SK-MEL-5 (cell line): ENCODE measurements at places on chromosomes 5 and 9.

GRCh38 chr5:145161391-145161790, 673.8 kb downstream of the PRELID2 start:
- no peak for DNase-seq

- DNase-seq: peak; percentile 79
Observed at GRCh38 chr5:35229076-35230037, 930 bp downstream of the PRLR start.

- no peak for DNase-seq
Observed at GRCh38 chr5:143878430-143878829, 66.5 kb downstream of the HMHB1 start.

DNA sequence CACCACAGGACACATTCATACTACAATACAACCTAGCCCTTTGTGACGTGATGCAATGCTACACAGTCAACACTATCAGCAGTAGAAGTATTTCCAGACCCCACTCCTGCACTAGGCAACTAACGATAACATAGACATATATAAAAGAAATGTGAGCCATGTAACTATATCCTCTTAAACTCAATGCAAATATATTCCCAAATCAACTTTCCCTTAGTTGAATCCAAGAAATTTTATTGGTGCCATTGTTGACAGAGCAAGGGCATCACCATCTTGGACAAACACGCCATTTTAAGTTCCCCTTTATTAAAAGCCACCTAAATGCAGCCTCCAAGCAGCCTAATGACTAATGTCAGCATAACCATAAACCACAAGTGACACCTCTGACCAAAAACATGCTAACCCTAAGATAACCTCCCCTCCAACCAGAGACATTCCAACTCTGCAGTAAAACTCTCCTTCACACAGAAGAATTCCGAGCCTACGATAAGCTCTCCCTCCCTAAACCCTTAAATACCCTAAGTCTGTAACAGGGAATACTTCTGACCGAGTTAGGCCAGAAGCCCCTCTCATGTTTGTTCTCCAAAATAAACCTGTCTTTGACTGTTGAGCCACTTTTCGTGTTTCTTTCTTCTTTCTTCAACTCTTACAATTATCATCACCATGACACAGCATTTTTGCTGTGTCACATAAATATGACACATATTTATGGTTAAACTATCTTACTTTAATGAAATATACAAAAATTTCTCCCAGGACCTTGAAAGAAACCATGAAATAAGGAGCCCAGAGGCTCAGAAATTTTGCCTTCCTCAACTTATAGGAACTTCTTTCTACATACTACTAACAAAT, 1497.8 kb downstream of the EFNA5 start:
- DNase-seq: no peak

DNA sequence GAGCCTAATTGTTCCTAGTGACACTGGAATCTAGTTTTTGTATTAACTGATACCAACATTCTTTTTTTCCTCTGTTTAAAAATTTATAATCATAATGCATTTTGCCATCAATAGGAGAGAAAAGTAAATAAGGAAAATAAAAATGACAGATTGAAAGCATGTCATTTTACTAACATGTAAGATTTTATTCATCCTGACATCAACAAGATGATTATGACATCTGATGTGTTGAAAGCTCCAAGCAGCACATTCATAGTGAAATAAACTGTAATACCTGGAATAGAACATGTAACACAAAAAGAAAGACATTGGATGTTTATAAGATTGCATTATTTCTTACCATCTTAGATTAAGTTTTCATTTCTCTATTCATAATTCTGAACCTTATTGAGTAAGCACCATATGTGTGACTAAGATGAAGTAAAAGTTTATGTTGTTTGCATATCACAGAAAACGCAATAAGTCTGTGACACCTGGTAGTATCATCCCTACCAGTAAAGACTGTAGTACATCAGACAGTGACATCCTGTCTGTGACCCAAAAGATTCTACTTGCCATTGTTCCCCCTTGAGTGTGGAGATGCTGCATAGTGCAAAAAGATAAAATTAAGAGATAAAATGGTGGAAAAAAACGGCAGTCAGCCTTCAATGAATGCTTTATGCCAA, 225.6 kb downstream of the PCSK5 start:
- no peak for DNase-seq

DNA sequence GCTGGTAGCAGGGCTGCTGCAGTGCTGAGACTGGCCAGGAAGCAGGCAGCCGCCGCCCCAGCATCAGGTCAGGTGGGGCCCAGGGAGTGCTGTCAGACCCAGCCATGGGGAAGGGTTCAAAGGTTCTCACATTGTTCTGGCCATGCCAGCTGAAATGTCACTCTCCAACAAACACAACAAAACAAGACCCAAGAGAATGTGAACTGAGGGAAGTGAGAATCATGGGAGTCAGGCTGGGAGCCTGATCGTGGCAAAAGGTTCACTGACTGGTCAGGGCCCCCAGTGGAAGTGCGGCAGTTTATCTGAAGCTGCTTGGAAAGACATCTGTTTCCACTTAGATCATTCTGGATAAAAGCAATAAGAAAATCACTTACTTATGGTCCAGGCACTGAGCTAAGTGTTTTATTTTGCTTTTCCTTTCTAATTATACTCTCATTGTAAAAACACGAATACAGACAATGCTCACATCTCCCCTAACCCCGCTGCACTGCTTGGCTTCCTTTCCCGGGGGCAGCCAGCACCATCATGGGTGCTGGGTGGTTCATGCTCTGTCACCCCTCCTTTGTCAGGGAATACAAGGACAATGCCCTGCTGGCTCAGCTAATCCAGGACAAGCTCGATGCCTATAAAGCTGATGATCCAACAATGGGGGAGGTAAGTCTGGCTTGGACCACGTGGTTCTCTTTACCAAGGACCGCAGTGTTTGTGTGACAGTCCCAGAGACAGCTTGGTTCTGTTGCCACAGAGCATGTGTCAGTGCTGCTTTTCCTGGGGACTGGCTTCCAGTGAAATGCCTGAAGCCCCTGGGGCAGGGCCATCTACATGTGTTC, 41.9 kb upstream of the CFAP157 start:
- no peak for DNase-seq

DNA sequence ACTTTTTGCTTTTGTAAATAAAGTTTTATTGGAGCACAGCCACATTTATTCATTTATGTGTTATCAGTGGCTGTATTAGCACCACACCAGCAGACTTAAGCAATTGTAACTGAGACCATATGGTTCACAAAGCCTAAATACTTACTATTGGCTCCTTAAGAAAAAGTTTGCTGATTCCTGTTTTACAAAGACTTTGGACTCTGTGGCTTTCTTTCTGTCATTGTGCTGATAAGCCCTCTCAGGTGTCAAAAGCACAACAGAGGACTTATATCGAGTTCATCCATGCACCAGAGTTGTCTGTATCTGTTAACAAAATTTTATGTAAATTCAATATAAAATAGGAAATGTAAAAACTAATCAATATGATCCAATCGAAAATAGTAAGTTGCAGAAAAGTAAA, 55.6 kb upstream of the PCSK5 start:
- DNase-seq: no peak

- no peak for DNase-seq
Observed at GRCh38 chr5:139849942-139850341, 54.3 kb downstream of the PSD2 start.

GRCh38 chr9:122786338-122786737, 2.4 kb upstream of the OR5C1 start:
- DNase-seq: no peak

- DNase-seq: no peak
Observed at GRCh38 chr9:37534412-37534811, 41.8 kb downstream of the FBXO10 start.

DNA sequence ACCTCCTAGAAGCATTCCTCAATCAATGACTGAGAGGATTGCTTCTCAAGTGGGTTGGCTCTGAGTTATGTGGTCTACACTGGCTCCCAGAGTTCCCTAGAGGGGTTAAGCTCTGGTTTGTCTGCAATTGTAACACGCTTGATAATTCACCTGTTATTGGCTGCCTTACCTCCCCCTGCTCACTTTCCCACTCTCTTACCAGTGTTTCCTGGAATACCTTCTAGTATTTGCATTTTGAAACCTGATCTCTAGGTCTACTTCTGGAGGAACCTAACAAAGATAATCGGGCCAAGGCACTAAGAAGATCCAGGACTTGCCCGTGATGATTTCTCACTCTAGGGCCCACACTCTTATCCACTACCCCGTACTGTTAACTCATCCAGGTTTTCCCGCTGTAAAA, 110.1 kb upstream of the MAP3K1 start:
- no peak for DNase-seq

DNA sequence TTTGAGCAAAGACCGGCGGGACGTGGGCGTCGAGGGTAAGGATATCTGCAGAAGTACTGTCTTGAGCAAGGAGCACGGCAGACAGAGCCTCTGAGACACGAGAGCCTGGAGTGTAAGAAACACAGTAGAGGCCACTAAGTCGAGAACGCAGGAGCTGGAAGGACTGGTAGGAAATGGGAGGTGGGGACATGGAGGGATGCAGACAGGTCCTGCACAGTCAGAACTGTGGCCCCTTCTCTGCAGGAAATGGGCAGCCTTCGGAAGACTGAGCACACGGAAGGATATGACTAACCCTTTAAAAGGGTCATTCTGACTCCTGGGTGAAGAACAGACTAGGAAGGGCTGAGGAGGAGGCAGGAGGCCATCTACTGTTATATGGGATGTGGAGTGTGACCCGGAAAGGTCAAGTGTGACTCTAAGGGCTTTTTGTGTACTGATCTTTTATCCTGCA, 1.4 kb upstream of the CAMSAP1 start:
- no peak for DNase-seq

DNA sequence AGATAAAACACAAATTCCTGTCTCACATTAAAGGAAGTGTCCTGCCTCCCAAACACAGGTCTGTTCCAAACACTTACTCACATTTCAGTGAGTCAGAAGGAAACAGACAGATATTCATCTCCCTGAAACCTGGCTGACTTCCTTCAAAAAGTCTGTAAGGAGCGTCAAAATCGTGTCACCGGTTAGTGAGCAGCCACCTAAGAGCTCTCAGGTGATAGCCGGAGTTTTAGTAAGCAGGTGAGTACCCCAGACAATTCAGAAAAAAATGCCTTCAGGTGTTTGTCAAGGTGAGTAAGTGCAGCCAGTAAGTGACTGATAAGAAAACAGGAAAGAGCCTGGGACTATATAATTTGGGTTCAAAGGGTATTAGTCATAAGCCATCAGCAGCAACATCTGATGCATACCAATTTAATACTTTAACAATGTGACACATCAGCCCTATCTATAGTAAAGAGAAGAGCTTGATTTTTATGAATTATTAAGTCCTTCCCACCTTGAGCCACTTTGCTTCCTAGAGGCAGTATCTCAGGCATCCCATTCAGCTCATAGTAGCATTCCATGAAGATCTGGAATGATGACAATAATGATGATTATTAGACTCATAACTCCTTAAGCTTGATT, 1.3 kb upstream of the ITGA2 start:
- DNase-seq: no peak

DNA sequence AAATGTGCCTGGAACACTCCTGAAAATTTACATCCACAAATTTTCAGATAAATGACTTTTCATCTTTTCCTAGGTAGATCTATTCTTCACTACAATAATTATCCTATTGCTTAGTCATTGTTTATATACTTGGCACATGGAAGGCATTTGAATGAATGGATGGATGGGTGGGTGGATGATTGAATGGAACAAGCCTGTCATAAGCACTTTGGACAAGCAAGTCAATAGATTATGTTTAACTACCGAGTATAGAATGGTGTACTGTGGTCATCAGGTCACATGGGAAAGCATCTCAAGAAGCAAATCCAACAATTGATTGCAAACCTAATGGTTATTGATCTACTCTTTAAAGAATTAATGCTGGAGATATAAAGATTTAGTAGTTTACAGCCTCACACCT, 114.4 kb upstream of the DMRTA1 start:
- DNase-seq: no peak

DNA sequence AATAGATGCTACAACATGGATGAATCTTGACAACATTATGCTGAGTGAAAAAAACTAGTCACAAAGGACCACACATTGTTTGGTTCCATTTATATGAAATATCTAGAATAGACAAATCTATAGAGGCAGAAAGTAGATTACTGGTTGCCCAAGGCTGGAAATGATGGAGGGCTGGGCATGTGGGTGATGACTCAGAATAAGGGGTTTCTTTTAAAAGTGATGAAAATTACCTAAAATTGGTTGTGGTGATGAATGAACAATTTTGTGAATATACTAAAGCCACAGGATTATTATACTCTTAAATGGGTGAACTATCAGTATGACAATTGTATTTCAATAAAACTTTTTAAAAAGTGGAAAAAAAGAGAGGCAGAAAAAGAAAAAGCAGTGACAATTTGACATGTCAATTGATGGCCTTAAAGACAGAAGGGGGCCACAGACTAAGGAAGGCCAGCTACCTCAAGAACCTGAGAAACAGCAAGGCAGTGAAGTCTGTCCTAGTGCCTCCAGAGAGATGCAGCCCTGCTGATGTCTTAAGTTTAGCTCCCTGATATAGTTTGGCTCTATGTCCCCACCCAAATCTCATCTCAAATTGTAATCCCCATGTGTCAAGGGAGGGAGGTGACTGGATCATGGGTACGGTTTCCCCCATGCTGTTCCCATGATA, 182.7 kb downstream of the PIK3R1 start:
- DNase-seq: no peak

DNA sequence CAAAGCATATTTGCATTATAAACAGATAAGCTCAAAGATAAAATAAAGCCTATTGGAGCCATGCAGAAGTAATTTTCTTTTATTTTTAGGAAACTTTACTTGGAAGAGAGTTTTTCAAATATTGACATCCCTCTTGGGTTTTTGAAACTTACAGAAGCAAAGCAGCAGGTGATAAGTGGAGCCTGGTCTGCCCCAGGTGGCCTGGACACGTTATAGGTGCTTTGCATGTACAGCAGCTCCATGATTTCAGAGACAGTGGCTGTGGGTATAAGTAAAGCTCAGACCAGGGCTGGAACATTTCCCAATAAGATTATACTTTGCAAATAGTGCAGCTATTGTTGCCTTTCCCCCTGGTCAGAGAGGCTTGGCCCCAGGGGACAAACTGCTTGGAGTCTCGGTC, 51.5 kb downstream of the CCDC192 start:
- DNase-seq: no peak

DNA sequence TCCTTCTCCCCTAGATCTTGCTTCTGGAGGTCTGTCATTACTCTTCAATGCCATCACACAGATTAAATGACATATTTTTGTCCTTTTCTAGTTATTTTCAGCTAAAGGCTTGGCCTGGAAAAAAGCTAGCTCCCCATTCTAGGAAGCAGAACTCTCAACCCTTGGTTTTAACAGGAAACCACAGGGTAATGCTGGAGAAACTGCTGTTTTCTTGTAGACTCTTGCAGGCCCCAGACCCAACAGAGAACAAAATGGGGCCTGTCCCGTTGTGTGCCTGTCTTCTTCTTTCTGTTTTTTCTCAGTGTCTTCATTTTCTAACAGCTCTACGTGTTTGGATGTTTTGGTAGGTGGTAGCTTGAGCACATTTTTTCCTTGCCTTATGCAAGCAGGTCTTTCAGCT, 21.5 kb downstream of the DCANP1 start:
- DNase-seq: no peak
